ENCODE measurements at places on chromosomes 11 and 22.

- DNase-seq = no peak
These were observed 4.2 kb downstream of the VPS26B start for GRCh38 chr11:134228625-134229024.

DNA sequence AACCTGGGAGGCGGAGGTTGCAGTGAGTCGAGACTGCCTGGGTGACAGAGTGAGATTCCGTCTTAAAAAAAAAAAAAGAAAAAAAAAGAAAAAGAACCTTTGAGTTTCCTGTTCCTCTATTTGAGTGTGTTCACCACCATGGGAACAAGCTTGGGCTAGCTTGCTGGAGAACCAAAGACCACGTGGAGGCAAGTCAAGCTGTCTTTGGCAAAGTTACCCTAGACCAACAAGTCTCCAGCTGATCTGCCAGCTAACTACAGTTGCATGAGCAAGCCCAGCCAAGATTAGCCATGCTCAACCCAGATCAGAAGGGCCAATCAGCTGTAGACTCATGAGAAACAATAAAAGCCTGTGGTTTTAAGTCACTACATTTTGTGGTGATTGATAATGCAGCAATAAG, 29.7 kb downstream of the SLN start:
- DNase-seq = no peak

DNA sequence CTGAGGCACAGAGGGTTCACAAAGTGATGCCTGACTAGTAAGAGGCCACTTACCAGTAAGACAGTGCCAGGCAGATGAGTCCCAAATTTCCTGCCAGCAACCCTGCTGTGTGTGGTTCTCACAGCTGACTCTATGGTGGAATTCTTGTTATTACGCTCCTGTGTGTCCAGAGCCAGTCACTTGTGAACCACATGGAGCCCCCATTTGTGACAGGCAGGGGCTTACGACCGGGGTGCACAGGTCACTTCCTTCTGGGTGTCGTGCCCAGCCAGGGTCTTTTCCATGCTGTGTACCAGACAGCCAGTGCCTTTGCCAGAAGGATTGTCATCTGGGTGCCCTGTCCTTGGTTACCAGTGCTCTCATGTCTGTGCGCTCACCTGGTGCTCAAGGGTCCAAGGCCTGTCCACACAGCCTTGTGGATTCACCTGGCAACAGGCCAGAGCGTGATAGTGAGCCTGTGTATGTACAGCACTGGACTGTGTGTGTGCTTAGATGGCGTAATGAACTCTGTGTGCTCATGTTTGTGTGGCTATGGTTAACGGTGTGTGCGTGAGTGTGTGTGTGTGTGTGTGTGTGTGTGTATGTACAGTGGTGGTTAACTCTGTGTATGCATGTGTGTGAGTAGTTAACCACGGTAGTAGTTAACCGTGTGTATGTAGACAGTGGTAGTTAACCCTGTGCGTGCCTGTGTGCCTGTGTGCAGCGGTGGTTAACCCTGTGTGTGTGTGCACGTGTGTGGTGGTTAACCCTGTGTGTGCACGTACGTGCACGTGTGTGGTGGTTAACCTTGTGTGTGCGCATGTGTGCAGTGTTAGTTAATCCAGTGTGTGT, 18.6 kb downstream of the GRAMD4 start:
- no peak for DNase-seq

DNA sequence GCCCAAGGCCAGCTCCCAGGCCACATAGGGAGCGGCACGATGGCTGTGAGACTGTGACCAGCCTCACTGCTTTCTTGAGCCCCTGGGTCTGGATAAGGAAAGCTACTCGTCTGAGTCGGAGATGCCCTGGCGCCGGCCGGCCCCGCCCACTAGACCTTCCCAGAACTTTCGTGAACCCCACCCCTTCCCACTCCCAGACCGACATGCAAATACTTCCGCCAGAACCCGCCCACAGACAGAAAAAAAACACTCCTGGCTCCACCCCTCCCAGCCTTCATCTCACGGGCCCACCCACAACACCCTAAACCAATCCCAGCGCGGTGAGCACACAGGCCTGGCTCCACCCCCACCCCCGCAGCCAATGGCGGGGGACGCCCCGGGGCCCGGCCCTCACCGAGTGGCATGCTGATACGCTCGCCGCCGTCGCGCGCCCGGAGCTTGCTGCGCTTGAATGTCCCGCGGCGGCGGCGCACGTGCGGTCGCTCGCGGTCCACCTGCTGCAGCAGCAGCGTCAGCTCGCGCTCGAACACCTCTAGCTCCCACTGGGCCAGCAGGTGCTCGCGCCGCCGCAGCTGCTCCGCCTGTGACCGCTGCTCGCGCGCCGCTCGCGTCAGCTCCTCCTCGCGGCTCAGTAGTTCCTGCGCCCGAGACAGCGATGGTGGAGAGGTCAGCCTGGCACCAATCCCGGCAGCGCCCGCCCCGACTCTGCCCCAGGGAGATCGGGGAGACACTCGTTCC, 7.0 kb downstream of the MAP3K11 start:
- peak; percentile 42 for DNase-seq

- no peak for DNase-seq
These were observed 249.1 kb downstream of the MIAT start for GRCh38 chr22:26906464-26906863.

All from C1 segment of cervical spinal cord (tissue), 14 donors.